ENCODE measurements at places on chromosomes 12 and 14.

- no peak for DNase-seq
Measured at GRCh38 chr12:70698345-70698744, 61.1 kb upstream of the PTPRB start.

DNA sequence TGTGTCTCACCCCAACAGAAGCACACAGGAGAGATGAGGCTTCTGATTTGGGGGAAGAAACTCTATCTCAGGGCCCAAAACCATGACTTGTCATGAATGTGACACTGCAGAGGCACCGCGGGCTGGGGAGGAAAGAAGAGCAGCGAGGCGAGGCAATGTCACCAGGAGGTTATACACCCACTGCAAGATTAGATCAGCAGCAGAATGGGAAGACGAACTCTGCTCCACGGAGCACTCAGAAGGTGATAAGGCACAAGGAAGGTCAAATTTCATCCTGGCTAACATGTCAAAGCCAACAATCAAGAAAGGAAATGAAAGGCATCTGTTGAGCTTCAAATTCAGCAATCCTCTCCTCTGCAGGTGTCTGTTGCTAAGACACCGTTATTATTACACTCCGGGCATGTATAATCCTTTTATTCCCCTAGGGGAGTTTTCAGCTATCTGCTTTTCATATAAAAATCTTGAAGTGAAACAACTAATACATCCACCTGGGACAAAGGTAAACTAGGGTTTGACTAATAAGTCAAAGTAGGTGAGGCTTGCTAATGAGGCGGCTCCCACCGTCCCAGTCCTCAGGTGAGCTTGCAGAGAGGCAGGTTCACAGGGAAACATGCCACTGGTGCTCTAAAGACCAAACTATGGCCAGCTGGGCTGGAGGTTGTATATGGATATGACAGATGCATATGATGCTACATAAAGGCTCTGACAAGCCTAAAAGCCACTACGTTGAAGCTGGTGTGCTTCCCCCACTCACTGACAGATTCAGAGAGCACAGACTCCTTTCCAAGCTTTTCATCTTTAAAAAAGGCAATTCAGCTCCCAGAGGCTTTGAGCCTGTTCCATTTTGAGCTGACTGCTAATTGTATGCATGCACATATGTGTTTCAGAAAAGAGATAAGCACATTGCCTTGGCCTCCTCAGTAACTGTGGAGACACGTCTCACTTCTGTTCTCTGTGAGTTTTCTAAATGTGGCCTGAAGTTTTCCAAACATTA lies 221.2 kb downstream of the NELL2 start:
- DNase-seq = no peak

- DNase-seq = no peak
Measured at GRCh38 chr14:24186831-24187538, 1.6 kb downstream of the IPO4 start.

DNA sequence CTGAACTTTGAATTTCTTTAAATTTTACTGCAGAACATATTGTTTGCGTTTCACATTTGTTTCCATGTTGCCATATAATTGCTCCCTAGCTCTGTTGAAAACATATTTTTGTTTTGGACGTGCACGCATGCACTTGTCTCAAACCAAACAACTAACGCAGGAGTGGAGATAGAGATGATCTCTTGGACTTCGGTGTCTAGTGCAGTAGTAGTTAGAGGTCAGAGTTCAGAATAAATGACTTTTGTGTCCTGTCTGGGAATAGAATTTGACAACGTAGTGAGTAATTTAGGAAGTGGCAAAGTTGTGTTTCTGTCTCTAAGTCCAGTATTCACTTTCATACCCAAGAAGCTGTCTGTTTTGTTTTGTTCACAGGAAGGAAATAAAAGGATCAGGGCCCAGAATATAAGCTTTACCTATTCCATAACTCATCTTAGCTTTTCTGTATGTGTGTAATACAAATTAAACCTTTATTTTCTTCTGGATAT lies 173.8 kb downstream of the AEBP2 start:
- no peak for DNase-seq

DNA sequence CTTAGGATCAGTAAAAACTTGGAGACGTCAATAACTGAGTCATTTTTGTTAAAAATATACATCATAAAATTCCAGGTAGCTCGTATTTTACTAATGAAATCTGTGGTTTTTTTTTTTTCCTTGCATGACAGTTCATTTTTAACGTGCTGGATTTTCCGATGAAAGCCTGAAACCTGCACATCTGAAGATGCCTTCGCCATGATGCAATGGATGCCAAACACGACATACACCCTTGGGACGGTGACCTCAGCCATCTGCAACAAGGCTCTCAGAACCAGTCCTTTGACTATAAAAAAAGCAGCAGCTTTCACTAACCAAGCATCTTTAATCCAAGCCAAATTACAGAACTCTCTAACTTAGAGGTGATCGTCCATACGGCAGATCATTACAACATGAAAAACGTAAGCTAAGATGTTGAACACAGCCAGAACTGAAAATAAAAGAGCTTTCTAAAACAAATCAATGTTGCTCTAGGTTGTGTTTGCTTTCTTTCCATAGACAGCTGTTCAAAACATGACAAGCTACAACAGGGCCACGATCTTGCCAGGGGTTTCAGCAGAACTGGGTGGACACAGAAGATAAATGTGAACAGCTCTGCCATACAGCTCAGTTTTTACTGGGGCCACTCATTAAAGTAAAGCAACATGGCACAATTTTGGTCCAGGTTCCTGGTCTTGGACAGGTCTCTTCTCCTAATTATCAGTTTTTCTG lies 7.8 kb downstream of the NIN start:
- no peak for DNase-seq

GRCh38 chr14:88189417-88190191 lies 133.5 kb downstream of the KCNK10 start:
- DNase-seq = no peak

DNA sequence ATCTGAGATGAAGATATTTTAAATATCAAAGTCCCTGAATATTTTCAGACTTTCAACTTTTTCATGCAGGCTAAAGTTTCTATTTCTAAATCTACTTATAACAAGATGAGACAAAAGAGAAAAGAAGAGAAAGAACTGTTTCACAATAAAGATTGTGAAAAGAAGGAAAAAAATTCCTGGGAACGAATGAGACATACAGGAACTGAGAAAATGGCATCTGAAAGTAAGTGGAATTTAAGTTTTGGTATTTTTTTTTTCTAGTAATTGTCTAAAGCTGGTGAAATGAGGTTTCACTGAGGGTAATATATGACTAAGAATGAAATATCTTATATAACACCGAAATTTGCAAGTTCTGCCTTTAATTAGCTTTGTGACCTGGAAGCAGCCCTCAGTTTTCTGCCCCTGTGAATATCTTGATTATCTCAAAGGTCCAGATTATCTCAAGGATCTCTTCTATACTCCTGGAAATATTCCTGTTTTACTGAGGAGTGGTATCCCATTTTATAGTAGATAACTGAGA lies 55.7 kb upstream of the PRPF39 start:
- DNase-seq = no peak

DNA sequence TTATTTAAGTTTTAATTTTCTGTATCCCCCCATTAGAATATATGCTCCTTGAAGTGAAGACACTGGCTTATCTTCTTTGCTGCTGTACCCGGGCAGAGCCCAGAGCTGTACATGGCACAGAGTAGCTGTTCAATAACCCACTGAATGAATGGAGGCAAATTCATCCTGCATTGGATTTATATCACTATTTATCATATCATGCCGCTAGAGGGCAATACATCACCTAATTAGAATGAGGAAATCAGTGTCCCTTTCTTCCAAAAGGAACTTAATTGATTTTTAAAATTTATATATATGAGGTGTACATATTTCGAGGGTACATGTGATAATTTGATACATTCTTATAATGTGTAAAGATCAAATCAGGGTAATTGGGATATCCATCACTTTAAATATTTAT lies 89.2 kb upstream of the TMEM260 start:
- no peak for DNase-seq

DNA sequence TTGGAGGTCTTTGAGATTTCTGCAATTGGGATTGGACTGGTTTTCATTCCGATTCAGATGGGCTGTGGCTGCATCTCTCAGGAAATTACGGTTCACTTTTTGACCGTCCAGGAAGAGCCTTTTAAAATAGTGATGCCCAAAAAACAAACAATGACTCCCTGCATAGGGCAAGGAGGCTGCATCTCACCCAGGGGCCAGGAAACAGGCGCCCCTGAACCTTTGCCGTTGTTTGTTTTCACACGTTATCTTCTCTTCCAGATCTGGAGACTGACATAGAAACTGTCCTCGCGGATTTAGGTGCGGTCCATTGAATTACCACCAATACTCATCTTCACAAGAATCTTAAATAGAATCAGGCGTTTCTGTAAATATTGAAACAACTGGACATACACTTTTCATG lies 66.0 kb downstream of the FLRT2 start:
- no peak for DNase-seq

DNA sequence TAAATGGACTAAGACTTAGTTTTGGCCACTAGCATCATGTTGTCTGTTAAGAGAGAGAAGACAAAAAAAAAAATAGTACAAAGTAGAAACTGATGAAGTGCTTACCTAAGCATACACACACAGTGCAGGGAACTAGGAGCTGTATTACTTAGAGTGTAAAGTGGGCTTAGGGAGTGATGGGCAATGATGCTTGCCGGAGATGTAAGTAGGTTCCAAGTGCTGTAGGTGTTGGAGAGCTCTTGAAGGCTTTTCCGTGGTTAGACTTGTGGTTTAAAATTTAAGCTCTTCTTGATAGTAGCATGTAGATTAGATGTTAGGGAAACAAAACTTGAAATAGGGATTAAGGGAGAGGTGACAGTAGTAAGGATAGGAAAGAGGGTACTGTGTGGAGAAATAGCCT lies 34.7 kb downstream of the MIA2 start:
- no peak for DNase-seq

GRCh38 chr14:104665114-104665656 lies 24.2 kb upstream of the INF2 start:
- DNase-seq = no peak

- no peak for DNase-seq
Measured at GRCh38 chr12:102957339-102958050, at the start of gene ASCL1. Gene ASCL1 (plus strand): TSS chr12:102957674. CDS start chr12:102958245, 571 bp downstream.

DNA sequence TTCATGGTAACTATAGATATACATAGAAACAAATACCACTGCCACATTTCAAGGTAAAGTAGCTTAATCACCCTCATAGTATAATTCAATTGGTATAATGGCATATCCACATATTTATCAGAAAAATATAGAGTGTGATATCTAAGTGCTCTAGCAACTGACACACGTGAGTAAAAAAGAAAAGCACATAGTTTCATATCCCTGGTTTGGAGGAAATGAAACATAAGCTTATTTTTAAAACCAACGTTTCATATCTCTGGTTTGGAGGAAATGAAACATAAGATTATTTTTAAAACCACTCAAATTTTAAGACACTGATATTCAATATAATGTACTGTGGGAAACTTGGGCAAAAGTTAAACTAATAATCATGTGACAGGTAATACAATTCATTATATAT lies 2.1 kb downstream of the OR6C70 start:
- DNase-seq = no peak

- DNase-seq = no peak
Measured at GRCh38 chr12:110636516-110636915, 22.6 kb downstream of the TCTN1 start.

DNA sequence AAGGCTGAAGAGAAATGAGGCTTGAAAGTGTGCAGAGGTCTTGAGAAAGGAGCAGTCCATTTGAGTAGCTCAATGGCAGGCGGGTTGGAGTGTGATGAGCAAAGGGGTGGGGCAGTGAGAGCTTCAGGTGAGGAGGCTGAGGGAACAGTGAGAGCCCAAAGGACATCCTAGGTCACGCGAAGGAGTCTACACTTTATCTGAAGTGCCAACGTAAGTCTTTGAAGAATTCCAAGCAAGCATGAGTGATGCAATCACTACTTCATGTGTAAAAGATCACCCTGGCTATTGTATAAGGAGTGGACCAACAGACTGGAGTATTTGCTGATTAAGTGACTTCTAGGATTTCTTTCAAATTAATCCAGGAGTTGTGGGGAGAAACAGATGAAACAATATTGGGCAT lies 159.9 kb upstream of the HIF1A start:
- no peak for DNase-seq

DNA sequence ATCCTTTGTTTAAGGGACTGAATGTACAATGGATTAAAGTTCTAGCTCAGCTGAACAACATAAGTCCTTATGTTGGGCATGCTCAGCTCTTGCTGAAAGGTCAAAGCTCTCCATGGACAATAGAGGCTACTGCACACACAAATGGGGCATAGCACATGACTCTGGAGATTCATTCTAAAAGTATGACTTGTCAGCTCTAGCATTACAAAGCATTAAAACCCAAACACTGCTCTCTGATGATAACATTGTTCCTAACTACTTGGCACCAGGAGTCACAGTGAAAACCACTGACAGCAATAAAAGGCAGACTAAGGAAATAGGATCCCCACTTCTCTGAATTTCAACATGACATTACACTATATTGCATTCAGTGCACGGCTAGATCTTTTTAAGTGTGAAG lies 21.9 kb upstream of the FSCB start:
- no peak for DNase-seq

- DNase-seq = no peak
Measured at GRCh38 chr14:53541411-53541810, 388.3 kb upstream of the DDHD1 start.

GRCh38 chr12:1357171-1357570 lies 237.2 kb downstream of the FBXL14 start:
- DNase-seq = no peak

GRCh38 chr14:92414690-92415445 lies 91.9 kb downstream of the SLC24A4 start:
- DNase-seq = no peak

- DNase-seq = no peak
Measured at GRCh38 chr14:94946244-94946643, 176.3 kb upstream of the GSC start.

DNA sequence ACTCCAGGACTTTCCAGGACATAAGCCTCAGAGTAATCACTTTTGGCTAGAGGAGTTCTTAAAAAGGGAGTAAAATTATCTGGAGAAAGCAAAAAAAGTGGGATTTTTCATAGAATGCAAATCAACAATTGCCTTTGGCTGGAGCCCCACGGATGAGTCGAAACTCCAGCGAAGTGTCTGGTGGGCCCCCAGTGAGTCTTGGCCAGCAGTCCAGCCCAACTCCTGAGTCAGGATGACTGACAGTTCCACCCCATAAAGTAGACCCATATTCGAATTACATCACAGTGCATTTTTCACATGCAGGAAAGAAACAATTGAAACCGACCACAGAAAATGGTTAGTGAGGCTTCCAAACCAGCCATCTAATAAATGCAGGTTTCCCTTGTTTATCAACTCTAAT lies 265.7 kb downstream of the BCL11B start:
- no peak for DNase-seq

- DNase-seq = no peak
Measured at GRCh38 chr12:26276709-26277108, 81.3 kb downstream of the SSPN start.

DNA sequence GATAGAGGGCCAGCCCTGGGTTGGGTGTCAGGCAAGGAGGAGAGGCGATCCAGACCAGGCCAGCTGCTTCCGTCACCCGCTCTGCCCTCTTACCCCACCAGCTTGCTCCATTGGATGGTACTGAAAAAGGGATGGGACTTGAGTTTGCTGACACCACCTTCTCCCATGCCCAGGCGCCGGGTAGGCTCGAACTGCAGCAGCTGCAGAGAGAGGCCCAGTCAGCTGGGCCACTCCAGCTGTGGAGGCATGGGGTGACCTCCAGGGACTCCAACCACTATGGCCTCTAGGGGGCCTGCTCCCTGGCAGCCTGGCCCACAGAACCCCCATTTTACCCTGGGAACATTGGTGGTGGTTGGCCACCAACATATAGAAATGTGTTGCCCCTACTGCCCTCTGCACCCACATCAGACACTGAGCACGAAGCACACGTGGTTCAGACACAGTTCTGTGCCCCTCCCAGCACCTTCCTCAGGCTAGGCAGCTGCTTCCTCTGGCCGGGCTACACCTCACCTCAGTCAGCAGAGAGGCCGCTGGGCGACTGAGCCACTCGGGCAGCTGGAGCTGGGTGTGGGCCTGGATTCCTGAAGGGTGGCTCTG lies 16.0 kb downstream of the RPS6KL1 start:
- DNase-seq = no peak
